ENCODE measurements at places on chromosomes 4 and X.

GRCh38 chr4:149752729-149753128 lies 62.9 kb downstream of the IQCM start:
- no peak for DNase-seq

- DNase-seq: no peak
Observed at GRCh38 chrX:28693101-28693500, 105.9 kb downstream of the IL1RAPL1 start.

DNA sequence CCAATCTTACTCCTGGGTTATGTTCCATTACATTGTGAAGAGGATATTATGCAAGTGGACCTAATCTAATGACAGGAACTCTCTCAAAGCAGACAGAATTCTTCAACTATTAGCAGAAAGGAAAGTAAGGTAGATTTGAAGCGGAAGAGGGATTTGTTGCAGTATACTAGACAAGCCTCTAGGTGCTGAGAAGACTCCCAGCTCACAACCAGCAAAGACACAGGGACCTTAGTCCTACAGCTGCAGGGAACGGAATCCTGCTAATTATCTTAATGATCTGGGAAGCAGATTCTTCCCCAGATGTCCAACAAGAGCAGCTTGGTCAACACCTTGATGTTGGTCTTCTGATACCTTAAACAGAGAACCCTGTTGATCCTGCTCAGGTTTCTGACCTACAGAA lies 73.6 kb downstream of the STK32B start:
- no peak for DNase-seq

GRCh38 chr4:3107691-3108121 lies 33.2 kb downstream of the HTT start:
- no peak for DNase-seq

- DNase-seq: no peak
Observed at GRCh38 chrX:15567886-15568616, 32.7 kb downstream of the ACE2 start.

DNA sequence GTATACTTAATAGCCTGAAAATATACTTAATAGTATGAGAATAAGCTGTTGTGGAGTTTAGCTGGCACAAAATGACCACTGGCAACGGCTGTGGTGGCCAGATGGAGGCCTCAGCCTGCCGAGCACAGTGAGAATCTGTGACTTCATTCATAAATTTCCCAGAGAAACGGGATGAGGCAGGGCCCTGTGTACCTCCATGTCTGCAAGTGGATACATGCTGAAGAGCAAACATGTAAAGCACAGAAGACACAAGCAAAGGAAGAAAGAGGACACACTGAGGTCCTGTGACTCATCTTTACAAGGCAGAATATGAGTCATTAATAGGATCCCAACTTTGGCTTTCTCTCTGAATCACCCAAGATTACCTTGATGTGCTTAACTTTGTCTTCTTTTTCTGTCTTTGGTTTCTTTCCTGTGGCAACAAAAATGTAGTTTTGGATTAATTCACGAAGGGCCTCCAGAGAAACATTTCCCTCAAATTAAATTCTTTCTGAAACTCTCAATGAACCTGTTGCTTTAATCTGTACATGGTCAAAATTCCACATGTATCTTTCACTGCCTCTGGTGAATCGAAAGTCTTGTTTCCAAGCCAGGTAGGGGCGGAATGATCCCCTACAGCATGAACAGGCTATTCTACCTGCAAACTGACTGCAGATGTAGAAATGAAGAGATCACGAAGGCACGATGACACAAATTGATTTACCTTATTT lies 56.4 kb downstream of the IRF2 start:
- peak; percentile 75 for DNase-seq

GRCh38 chrX:119105826-119106225 lies 21.8 kb downstream of the KIAA1210 start:
- no peak for DNase-seq

DNA sequence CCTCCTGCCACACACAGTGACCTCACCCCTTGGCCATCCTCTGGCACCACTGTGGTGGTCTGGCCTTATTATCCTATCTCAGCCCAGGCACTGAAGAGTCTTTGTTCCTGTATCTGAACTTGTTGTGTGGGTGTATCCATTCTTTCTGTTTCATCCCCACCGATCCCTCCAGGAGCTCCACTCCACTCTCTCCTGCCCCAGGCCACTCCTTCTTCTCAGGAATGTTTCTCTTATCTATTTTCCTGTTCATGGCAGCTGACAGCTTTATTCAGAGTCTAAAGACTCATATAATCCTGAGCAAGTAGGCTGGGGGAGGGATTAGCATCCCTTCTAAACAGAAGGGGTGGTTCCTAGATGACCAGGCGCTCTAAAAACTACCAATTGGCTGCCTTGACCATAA lies 150.0 kb downstream of the ANAPC10 start:
- no peak for DNase-seq

GRCh38 chrX:128517691-128518090 lies 465.5 kb upstream of the ACTRT1 start:
- DNase-seq: no peak

DNA sequence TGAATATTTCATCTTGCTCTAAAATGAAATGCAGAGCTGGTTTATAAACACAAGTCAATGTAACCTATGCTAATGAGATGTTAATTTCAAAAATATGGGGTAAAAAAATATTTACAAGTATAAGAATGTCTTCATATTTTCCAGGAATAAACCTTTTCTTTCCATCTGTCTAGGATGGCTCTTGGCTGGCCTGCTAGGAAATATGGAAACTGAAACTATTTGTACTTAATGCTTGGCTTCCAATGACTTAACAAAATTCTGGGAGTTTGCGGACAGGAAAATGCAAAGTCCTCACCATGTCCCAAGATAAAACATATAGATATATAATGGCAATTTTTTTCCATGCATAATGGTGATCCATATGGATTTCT lies 168.1 kb downstream of the SCFD2 start:
- no peak for DNase-seq

GRCh38 chr4:21826071-21826470 lies 122.5 kb downstream of the KCNIP4 start:
- no peak for DNase-seq

GRCh38 chrX:111129921-111130320 lies 33.9 kb downstream of the PAK3 start:
- DNase-seq: no peak

DNA sequence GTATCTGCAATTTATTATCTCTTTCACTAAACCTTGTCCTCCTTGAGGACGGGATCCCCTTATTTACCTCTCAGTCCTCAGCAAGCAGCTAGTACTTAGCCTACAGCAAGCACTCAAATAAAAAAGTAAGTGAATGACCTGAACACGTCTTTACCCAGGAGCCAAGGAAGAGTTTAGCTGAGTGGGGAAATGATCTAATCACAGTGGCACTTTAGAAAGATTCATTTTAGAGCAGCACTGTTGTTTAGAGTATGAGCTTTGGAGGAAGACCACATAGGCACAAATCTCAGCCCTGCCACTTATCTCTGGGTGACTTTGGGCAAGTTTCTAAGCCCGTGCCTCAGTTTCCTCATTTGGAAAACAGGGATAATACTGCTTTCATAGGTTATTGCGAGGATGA lies 2.7 kb downstream of the FAM120C start:
- DNase-seq: no peak

DNA sequence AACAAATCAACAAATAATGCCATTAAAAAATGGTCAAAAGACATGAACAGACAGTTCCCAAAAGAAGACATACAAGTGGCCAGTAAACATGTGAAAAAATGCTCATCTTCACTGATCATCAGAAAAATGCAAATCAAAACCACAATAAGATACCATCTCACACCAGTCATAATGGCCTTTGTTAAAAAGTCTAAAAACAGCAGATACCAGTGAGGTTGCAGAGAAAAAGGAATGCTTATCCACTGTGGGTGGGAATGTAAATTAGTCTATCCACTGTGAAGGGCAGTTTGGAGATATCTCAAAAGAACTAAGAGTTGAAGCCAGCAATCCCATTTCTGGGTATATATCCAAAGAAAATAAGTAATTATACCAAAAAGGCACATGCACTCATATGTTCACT lies 668.1 kb upstream of the CPEB2 start:
- DNase-seq: no peak

DNA sequence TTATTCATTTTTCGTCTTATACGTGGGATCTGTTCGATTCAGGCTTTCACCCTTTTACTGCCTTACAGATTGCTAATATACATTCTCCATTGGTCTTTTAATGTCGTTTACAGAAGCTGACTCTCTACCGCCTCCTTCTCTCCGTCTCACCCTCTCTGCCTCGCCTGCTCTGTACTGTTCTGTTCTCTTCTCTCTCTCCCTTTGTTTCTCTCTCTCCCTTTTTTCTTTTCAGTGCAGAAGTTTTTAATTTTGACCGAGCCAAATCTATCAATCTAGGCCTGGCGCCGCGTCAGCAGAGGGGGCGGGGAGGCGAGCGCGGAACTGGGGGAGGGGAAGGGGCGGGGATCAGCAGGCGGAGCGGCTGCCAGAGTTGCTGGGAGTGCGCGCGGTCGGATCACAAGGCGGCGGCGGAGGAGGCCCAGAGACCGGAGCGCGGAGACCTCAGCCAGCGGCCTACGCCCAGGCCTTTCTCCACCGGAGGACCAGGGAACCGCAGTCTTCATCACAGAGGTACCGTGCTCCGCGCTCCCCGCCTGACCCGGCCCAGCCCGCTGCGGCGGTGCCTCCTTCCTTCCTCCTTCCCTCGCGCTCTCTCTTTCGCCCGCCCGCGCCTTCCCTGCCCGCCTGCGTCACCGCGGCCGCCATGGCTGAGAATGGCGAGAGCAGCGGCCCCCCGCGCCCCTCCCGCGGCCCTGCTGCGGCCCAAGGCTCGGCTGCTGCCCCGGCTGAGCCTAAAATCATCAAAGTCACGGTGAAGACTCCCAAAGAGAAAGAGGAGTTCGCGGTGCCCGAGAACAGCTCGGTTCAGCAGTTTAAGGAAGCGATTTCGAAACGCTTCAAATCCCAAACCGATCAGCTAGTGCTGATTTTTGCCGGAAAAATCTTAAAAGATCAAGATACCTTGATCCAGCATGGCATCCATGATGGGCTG lies at the start of gene UBQLN2:
UBQLN2 (plus strand) TSS at position 397 of the 931 bp plus-strand sequence; CDS start at position 644, 247 bp downstream.
- peak; percentile 77 for DNase-seq

GRCh38 chr4:48027653-48028052 lies 11.1 kb downstream of the NIPAL1 start:
- DNase-seq: no peak

DNA sequence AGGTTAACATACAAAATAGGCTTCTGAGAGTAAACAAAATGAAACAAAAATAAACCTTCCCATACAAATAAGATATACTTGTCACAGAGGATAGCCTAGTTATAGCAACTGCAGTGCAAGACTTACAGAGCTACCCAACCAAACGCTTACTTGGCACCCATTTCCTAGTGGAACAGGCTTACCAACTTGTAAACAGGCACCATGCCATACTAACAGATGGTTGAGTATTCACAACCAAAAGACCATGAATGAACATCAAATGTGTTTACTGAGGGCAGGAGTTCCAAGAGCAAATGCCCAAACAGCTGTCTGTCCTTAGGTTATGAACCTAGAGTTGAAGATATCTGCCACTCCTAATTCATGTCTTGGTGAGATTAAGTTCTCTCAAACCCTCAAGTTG lies 2629.2 kb downstream of the PCDH7 start:
- DNase-seq: no peak

DNA sequence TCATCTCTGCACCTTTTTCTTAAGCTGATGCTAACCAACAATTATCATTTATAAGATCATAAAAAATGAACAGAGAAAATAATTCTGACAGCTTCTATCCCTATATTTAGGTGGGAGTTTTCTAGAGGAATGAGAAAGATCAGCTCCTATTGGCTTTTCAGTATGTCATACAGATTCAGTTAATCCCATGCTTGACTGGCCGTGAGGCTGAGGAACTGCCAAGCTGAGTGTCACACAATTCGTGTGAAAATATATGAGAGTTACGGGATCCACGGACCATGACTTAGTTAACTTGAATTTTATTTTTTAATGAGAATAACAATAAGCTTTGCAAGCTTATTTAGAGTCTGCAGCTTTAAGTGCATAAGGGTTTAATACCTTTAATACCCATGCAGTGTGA lies 37.5 kb downstream of the PHEX start:
- no peak for DNase-seq

Measured in CD4-positive, alpha-beta T cell treated with Interleukin-15 for 4 hours (primary cell).